ENCODE measurements at places on chromosomes 1 and 21.

DNA sequence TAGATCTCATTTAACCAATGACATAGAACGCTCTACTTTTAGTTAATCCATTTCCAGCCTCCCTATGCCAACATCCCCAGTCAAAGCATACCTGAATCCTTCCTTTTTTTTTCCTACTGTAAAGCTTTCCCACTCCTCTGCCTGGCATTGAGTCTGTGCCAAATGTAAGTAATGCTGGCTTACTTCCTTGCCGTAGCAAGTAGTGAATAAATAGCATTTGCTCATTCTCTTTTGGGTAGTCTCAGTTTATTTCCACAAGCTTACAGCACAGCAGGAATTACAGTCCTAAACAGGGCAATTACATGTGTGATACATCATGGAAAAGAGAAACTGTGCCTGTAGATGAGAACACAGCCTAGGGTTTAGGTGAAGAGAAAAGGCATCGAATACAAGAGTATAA is 352.6 kb upstream of the NEGR1 start:
- DNase-seq = no peak

DNA sequence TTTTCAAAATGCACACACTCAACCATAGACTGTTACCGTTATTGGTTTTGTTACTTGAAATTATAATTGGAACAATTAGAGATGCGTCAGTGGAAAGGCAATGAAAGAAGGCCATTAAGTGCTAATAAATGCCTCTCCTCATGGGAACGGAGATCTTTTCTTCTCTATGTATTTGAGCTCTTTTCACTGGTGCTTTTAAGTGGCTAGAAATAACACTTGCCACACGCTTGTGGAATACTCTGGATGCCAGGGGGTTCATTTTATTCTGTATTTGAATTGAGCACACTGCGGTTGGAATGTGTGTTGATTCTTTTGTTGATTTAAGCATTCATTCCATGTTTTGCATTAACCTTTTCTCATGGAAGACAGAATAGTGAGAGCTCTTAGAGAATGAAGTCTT is 68.4 kb downstream of the DNM3 start:
- DNase-seq = no peak

GRCh38 chr1:208524925-208525324 is 280.7 kb upstream of the PLXNA2 start:
- DNase-seq = no peak

- DNase-seq = no peak
Measured at GRCh38 chr1:170730438-170730837, 66.5 kb downstream of the PRRX1 start.

DNA sequence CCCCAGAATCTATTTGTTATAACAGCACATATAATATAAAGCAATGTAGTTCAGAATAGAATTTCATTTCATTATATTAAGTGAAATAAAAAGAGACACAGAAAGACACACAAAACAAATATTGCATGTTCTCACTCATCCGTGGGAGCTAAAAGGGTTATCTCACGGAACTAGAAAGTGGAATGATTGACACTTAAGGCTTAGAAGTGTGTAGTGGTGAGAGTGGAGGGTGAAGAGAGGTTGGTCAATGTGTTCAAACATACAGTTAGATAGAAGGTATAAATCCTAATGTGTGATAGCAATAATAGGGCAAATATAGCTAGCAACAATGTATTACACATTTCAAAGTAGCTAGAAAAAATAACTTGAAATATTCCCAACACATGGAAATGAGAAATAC is 1001.7 kb upstream of the TMPRSS15 start:
- no peak for DNase-seq

DNA sequence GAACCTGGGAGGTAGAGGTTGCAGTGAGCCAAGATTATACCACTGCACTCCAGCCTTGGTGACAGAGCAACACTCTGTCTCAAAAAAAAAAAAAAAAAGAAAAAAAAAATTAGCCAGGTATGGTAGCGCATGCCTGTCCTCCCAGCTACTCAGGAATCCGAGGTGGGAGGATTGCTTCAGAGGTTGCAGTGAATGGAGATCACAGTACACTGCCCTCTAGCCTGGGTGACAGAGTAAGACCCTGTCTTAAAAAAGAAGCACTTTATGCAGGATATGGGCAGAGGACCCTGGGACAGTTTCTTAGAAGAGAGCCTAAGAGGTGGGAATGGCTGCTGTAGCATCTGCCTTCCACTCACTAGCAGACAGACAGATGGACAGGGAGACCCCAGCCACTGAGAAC is 23.0 kb downstream of the IQGAP3 start:
- no peak for DNase-seq

- no peak for DNase-seq
Measured at GRCh38 chr1:242139986-242140385, 141.1 kb upstream of the MAP1LC3C start.

DNA sequence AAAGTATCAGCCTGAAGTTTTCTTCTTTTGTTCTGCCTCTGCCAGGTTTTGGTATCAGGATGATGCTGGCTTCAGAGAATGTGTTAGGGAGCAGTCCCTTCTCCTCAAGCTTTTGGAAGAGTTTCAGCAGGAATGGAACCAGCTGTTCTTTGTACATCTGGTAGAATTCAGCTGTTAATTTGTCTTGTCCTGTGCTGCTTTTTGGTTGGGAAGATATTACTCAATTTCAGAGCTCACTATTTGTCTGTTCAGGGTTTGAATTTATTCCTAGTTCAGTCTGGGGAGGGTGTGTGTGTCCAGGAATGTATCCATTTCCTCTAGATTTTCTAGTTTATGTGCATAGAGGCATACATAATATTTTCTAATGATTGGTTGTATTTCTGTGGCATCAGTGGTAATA is 12.8 kb downstream of the ZNF678 start:
- DNase-seq = no peak

GRCh38 chr21:33281096-33281652 is 15.0 kb downstream of the IL10RB start:
- DNase-seq = peak; percentile 79

DNA sequence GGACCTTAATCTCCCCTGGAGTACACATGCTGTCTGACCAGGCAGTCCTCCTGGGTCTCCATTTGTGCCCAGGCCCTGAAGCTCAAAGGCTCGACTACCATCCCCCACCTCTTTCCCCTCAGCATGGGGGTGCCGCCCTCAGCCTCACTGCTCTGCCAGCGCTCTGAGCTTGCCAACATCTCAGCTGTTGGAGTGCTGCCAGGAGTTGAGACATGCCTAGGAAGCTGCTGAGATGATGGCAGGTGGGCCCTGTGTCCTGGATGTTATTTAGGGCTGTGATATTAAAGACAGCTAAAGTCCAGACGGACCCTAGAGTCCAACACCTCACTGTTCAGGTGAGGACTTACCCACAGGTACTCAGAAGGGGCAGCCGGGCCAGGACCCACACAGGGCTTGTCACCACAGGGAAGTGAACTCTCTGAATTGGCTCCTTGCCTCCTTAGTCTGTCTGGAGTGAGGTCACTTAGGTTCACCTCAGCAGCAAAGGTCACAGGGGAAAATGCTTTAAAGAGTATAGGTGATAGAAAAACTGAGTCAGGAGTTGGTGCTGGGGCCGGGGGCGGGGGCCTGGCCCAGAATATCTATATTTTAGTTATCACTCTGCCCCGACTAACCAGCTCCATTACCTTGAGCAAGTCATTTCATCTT is 19.7 kb upstream of the KCNC4 start:
- DNase-seq = peak; percentile 71

DNA sequence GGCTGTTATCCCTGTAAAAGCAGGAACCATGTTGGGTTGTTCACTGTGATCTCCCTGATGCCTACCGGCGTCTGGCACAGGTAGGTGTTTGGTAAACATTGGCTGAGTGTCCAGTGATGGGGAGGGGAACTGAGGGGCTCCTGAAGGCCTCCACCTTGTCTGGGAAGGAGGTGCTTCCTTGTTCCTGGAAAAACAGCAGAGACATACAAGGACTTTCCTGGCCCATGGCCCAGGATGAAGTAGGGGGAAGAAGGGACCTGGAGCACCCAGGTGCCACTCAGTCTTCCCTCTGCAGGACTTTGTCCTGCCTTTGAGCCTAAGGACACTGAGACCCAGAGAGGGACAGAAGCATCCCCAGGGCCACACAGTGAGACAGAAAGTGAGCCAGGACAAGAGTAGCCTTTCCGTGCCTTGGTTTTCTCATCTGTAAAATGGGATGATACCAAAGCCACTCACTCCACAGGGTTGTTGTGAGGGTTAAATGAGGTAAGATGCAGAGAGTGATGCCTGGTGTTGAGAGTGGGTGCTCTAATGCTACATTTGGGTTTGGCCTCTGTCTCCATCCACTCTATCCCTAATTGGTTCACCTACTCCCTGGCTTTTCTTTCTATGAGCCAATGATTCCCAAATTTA is 6.1 kb upstream of the HEYL start:
- DNase-seq = no peak

- DNase-seq = no peak
Measured at GRCh38 chr1:39001516-39002421, 10.7 kb downstream of the AKIRIN1 start.

DNA sequence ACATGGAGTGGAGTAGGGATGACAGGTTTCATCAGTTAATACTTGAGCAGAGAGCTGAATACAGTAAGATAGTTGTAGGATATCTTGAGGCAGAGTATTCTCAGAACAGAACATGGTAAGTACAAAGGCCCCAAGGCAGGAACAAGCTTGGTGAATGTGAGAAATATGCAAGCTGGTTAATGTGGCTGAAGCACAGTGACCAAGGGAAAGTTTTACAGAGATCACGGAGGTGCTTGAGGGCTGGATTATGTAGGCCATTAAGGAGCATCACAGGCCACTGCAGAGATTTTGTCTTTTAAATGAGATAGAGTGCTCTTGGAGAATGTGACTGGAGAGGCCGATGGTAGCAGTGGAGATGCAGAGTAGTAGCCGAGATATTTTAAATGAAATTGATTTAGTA is 54.0 kb upstream of the BOLA1 start:
- peak; percentile 25 for DNase-seq
